ENCODE measurements at places on chromosomes 7 and 10.

DNA sequence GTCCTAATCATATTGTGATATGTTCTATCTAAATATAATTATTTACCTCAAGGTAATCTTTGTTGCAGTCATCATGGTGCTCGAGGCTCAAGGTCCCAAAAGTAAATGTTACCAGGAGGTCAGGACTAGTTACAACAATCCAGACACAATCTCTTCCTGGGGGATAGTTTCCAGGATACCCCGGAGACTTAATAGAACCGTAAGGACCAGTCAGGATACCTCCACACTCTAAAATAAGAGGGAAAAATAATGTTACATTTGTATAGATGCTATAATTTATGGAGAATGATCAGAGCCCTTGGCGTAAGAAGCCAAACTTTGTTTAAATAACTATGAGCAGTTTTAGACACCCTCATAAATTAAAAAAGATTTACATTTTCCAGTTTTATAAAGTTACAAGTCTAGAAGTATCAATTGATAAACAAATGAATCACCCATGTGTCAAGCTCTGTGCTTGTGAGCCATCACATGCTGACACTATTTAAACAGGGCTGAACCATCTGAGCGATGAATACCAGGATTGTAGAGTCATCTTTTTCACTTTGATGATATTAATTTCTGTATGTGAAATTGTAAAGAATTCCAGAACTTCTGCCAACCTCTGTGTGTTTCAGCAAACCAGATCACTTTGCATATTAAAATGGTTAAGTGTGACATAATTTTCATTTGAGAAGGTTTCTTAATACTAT lies 41.3 kb downstream of the CUBN start:
- no peak for DNase-seq

- no peak for DNase-seq
Measured at GRCh38 chr10:91366704-91367103, 43.4 kb upstream of the HECTD2 start.

- DNase-seq: no peak
Measured at GRCh38 chr10:76115131-76115470, 683.7 kb downstream of the LRMDA start.

- DNase-seq: no peak
Measured at GRCh38 chr10:121788115-121788514, 139.7 kb downstream of the ATE1 start.

- no peak for DNase-seq
Measured at GRCh38 chr7:151346-152050, 40.9 kb upstream of the FAM20C start.

- no peak for DNase-seq
Measured at GRCh38 chr7:57638666-57639065, 188.7 kb downstream of the ZNF716 start.

- peak; percentile 18 for DNase-seq
Measured at GRCh38 chr7:106604303-106604924, 56.5 kb downstream of the CCDC71L start.

- DNase-seq: no peak
Measured at GRCh38 chr10:121503587-121504051, 94.6 kb downstream of the FGFR2 start.

- DNase-seq: no peak
Measured at GRCh38 chr10:79380946-79381721, 33.9 kb downstream of the PPIF start.

DNA sequence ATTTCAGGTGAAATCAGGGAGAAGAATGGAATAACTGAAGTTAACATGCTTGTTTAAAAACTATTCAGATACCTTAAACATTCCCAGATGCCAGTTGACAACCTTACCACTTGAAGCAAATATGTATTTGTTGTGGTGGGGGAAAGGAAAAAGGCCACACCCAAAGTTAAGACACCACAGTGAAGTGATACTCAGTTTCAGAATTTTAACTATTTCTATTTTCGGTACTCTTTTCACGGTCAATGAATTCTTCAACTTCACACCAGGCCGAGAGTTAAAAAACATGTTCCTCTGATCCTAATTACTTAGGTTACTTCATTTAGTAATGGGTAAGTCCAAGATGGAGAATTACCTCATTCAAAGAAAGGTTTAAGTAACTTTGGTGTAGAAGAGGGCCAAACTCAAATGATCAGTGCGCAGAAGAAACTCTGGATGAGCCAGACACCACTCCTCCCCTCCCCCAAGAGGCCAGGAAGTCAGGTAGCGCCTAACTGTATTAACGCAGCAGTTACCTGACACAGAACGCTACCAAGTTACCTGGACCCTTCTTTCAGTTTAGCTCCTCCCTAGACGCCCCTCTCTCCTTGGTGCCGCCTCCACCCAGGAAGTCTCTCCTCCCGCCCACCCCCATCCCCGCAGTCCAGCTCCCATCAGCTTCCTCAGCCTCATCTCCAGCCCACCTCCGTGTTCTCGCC lies 700 bp downstream of the MTPN start:
- DNase-seq: peak; percentile 39
